GM12865 (cell line): ENCODE measurements at places on chromosomes 3 and 15.

DNA sequence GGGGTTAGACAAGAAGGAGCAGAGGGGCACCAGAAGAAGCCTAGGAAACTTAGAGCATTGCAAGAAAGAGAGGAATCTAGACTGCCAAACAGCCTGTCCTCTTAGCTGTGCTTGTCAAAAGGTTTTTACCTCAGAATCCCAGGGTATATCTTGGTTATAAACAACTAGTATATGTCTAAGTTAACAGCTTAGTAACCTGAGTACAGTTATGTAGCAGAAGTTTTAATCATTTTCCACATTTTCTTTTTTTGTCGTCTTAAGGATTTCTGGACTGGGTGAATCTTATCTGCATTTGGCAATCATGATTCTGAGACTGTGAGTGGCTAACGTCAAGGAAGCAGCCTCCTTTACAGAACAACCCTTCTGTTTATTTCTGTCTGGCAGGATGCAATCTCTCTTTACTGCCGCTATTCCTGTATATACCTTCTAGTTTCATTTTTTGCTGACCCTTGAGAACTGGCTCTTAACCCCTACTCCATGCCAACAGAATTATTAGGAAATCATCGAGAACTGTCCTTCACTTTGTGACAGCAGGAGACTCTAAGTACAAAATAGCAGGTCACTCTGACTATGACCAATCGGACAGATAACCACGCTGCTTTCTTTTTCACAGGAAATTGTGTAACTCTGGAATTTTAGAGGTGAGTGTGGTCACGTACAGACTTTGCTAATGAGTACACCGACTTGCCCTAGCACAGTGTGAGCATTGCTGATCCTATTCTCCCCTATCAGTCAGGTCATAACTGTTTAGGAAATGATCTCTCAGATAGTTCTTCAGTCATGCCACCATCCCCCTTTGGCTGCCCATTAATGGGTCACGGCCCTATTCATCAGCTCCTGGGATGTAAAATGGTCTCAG is 3.3 kb upstream of the CP start:
- DNase-seq: peak; percentile 90

- DNase-seq: no peak
These were observed 117.9 kb downstream of the HERC1 start for GRCh38 chr15:63715818-63716217.

DNA sequence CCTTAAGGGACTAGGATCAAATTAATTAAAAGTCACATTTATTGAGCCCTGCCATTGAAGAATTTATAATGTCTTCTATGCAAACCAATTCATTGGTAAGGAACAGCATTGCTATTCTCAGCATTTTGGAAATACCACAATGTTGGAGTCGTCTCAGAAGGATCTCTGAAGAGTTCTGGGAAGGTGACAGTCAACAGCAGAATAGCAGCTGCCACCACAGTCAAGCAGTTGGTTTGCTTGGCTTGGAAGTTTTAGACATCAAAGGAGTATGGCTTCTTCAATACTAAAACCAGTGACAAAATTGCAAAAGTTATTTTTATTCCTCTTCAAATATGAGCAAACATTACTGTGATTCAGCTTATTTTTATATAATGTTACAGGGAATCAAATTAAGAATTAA is 167.9 kb downstream of the CNTN4 start:
- DNase-seq: no peak

DNA sequence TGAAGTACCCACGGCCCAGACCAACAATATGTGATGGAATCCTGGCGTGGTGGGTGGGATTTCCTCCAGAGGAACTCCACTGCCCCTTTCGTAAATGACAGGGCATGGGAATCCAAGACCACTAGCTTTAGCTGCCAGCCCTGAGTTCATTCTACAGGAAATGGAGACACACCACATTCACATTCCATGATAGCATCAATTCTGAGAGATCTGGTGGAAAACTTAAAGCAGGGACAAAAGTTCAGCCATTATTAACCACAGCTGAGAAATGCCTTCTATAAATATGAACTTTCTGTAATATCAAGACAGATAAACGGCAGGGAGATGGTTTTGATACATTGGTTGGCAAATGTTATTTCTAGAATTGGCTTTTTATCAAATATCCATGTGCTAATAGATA is 98.2 kb downstream of the FBN1 start:
- DNase-seq: no peak

DNA sequence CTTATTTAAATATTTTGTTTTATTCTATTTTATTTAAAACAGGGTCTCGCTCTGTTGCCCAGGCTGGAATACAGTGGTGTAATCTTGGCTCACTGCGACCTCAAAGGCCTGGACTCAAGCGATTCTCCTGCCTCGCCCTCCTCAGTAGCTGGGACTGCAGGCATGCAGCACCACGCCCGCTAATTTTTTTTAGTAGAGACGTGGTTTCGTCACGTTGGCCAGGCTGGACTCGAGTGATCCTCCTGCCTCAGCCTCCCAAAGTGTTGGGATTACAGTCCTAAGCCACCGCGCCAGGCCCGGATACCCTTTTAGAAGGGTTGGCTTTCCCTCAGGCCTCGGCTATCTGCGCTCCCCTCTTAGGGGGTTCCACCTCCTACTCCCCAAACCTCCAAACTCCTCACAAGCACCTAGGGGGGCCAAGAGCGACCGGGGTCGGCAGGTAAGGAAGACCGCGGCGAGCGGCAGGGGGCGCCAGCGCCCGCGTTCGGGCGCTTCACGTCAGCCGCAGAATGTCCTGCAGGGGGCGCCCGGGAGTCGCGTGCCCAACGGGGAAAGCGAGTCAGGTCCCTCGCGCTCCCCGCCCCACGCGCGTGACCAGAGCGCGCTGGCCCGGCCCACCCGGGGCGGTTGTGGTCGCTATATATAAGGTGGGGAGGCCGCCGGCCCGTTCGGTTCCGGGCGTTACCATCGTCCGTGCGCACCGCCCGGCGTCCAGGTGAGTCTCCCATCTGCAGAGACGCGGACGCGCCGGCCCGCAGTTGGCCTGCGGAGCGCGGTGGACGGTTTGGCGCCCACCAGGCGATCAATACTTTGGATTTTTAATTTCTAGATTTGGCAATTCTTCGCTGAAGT is 51.8 kb upstream of the GATM start:
- DNase-seq: peak; percentile 79

DNA sequence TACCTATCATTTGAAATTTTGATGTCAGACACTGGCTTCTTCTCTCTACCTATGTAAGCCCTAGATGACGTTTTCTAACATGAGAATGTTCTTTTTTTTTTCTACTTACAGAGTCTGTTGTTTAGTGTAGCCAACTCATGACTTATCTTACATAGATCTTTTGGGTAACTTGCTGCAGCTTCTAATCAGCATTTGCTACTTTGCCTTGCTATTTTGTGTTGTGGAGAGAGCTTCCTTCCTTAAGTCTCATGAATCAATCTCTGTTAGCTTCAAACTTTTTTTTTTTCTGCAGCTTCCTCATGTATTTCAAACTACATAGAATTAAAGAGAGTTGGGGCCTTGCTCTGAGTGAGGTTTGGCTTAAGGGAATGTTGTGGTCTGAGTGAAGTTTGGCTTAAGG is 568.7 kb upstream of the BCHE start:
- no peak for DNase-seq

DNA sequence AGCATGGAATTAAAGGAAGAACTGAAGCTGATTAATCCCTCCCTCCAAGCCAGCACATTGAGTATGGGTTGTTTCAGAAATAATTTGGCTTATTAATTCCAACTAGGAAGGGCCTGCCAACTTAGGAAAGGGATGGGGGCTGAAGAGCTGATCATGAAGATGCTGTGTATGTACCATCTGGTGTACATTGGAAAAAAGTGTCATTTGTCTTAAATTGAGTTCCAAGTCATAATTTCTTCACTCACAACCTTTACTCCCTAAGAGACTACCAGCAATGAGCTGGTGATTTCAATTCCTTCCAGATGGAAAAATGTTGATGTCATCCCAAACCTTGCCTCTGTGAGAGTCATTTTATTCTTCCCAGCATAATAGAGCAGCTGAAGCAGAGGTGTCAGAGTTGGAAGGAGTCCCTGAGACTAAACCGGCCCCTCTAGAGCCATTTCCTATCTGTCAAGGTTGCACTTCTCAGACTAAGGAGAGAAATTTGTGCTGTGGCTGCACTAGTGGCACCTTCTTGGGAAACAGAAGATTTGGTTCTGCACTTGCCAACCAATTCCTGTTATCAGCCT is 79.4 kb downstream of the GTPBP8 start:
- no peak for DNase-seq

GRCh38 chr3:81650187-81650586 is 111.3 kb downstream of the GBE1 start:
- DNase-seq: no peak

- no peak for DNase-seq
These were observed 108.2 kb downstream of the TBL1XR1 start for GRCh38 chr3:177089110-177089509.

DNA sequence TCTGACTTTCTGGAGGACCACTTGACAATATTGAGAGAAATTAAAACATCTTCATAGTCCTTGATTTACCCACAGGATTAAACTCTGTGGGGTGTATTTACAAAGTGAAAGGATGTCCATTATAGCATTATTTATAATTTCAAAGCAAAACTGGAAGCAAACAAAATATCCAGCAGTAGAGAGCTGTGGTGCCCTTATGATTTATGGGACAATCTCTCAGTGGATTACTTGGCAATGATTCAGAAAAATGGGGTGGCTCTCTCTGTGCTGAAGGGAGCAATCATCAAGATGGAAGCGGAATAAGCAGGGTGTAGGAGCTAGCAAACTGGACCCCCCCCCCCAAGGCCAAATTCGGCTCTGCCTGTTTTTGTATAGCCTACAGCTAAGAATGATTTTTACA is 9.0 kb downstream of the PPCDC start:
- no peak for DNase-seq

DNA sequence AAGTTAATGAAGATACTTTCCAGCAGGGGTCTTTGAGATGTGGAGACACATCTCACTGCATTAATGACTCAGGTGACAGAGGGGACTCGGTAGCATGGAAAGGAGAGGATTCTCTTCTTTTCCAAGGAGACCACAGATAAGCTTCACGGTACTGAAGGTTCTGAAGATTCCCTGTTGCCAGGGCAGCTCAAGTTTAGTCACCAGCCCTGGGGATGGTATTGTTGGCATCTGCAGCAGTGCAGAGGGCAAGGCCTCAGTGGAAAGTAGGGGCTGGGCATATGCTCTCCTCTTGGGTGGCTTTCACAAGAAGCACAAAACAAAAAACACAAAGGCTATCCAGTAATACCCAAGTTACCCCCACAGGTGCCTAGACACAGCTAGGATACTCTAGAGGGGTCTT is 38.0 kb upstream of the MRPL3 start:
- no peak for DNase-seq

DNA sequence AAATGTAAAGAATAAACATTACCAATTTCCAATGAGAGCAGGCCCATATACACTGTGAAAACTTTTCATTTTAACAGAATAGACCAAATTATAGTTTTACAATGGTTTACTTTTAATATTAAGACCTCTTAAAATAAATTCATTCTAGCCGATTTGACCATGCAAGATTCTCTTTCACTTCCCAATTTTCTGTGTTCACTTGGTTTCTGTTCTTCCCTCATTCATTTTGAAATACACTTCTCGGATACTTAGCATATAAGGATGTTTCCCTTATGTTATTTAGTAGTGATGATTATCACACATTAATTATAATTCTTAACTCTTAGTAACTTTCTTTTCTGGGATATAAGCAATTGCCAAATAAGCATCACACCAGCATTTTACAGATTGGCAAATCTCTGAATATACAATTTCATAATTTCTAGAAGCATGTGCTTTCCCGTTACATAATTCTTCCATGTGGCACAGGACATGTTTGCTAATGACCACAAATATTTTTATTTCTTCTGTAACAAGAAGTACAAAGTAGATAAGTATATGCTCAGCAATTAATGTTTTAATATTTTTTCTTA is 13.9 kb downstream of the OR5H15 start:
- no peak for DNase-seq

GRCh38 chr3:124964387-124964786 is 29.8 kb upstream of the MUC13 start:
- no peak for DNase-seq

GRCh38 chr3:164306042-164306441 is 772.3 kb downstream of the SI start:
- no peak for DNase-seq

GRCh38 chr15:58490086-58490887 is 58.5 kb downstream of the LIPC start:
- no peak for DNase-seq

DNA sequence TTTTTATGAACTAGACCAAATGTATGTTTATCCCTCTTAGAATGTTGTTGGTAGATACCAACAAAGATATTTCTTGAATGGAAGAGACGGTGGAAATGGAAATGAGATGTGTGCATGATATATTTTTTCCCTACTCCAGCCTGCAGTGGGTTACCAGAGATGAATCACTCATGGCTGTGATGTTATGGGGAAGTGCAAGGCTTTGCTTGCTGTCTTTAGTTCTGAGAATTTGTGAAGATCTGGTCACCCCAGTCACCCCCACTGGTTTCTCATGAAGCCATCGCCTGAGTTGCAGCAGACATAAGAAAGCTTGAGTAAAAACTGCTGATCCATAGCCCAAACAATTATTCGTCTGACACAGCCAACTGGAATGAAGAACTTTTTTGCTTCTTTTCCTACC is 78.1 kb upstream of the EOMES start:
- no peak for DNase-seq

GRCh38 chr15:66862940-66863335 is 160.9 kb downstream of the SMAD6 start:
- DNase-seq: peak; percentile 79

- peak; percentile 34 for DNase-seq
These were observed 62.2 kb downstream of the CDC25A start for GRCh38 chr3:48125886-48126622.

- DNase-seq: no peak
These were observed 506.3 kb downstream of the SHQ1 start for GRCh38 chr3:72341920-72342319.

DNA sequence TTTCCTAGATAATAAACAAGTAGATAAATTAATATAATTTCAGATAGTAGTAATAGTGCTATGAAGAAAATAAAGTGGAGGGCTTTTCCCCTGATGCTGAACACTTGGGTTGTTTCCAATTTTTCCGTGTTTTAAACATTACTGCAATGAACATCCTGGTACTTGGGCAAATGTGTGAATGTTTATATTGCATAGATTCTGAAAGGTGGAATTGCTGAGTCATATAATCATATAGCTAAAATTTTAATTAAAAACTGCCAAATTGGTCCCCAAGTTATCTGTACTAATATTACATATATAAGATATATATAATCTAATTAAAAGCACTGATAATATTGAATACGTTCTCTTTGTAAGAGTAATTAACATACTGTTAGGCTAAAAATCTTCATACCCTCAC is 10.0 kb downstream of the PPP2R3A start:
- DNase-seq: no peak

DNA sequence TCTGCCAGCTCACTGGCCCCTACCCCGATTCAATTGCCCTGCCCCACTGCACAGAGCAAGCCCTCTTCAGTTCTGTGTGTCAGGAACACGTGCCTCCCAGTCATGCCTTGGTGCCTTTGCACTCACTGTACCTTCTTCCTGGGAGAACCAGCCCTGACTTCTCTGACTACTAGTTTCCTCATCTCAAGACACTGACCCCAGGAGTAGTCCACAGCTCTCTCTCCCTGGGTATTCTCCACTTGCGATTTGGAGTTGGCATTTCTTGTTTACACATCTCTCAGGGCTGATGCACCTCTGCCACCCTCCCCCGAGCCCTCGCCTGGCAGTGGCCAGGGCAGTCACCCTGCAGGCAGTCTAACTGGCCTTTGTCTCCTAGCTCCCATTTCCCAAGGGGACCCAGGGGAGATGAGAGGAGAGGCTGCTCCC is 5.7 kb downstream of the CISH start:
- no peak for DNase-seq
